Activated naive CD8-positive, alpha-beta T cell treated with anti-CD3 and anti-CD28 coated beads, Interleukin-2, amount 10 ng/mL, durations not matched to agents 7 days and 5 days (primary cell): ENCODE measurements at places on chromosomes 5 and 9. TPM values are rescaled to one million over a fixed set of nuclear protein-coding genes. Genes with fewer than 3 reads are reported as not detected.
A peak's percentile ranks its signal among the peaks of the same experiment; 100 is the strongest.

DNA sequence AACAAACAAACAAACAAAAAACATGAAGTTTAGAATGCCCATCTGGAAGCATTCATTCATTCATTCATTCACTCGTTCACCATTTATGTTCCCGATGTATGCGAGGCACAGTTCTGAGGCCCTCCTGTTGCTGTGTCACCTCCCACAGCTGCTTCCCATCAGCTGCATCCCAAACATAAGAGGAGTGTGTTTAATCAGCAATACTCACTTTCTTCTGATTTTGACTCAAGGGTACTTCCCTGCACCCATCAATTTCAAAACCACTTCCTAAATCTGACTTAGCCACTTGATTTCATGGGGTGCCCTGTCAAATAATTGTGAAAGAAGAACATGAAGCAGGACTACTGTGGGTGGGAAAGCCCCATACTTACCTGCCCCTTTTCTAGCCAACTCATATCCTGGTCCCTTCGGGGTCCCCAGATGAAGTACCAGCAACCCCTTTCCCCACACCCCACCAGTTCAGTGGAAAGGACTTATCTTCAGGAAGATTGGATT is 128.0 kb upstream of the IL12B start:
- H3K27me3 ChIP-seq: peaks cover 49% of the 10 kb centered on the region
- H3K4me1 ChIP-seq: peaks cover 29% of the 10 kb centered on the region
- H3K36me3 ChIP-seq: no peaks in the 10 kb centered on the region
- DNase-seq: no peak
- no peak overlapping the region for H3K27ac ChIP-seq
- no peak overlapping the region for H3K4me3 ChIP-seq

DNA sequence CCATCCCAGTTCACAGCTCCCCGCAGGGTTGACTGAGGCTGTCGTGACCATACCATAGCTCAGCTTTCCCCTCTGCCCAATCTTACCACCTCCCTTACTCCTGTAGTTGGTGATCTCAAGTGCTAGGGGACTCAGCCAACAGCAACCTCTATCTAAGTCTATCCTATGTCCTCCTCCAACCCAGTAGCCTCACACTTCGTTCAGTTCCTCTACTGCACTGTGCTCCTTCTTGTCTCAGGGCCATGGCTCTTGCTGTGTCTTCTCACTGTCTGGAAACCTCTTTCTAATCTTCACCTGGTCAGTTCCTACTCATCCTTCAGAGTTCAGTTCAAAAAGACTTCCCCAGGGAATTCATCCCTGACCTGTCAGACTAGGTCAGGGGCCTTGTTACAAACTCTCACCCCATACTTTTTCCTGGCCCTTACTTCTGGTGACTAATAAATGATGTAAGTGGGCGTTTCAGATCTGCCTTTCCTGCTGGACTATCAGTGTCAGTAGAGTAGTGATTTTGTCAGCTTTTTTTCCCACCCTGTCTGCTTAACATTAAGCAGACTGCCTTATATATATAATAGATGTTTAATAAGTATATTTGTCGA is 53.6 kb upstream of the NR3C1 start:
- no peaks in the 10 kb centered on the region for H3K4me1 ChIP-seq
- no peak overlapping the region for H3K27ac ChIP-seq
- H3K36me3 ChIP-seq: no peaks in the 10 kb centered on the region
- no peak for DNase-seq

GRCh38 chr5:32981061-32981460 is 269.9 kb downstream of the NPR3 start:
- H3K4me3 ChIP-seq: no peak overlapping the region
- H3K27me3 ChIP-seq: no peaks in the 10 kb centered on the region
- no peaks in the 10 kb centered on the region for H3K4me1 ChIP-seq
- no peaks in the 10 kb centered on the region for H3K36me3 ChIP-seq
- no peak overlapping the region for H3K27ac ChIP-seq

- H3K4me3 ChIP-seq: peak within 1 kb of the TSS; percentile 97
- DNase-seq: peak; percentile 82
- peaks cover 14% of the 10 kb centered on the region for H3K27me3 ChIP-seq
- H3K36me3 ChIP-seq: peaks cover 1% of the 10 kb centered on the region
- peaks cover 25% of the 10 kb centered on the region for H3K4me1 ChIP-seq
- H3K27ac ChIP-seq: peak within 1 kb of the TSS; percentile 97
Observed at GRCh38 chr5:134524826-134525682, at the start of gene JADE2. Gene JADE2 (plus strand): TSS chr5:134525670. CDS start chr5:134535858, 10,188 bp downstream.

DNA sequence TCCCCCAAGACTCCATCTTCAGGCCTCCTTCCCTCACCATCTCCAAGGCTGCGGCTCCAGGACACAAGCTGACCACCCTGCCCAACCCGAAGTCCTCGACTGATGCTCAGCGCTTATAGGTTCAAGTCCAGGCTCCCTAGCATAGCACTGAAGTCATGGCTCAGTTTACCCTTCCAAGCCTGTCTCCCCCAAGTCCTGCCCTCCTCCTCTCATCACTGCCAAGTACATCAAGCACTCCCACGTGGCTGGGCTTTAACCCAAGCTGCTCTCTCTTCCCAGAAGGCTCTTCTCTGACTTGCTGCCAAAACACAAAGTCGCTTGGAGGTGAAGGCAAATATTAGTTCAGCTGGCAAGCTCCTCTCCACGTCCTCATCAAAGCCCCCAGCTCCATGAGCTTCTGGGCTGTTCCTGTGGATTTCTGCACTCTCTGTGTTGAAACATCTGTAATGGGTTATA is 22.1 kb upstream of the MARCHF6 start:
- peaks cover 8% of the 10 kb centered on the region for H3K4me1 ChIP-seq
- H3K27ac ChIP-seq: no peak overlapping the region
- H3K27me3 ChIP-seq: peaks cover 65% of the 10 kb centered on the region
- DNase-seq: no peak
- H3K36me3 ChIP-seq: no peaks in the 10 kb centered on the region

DNA sequence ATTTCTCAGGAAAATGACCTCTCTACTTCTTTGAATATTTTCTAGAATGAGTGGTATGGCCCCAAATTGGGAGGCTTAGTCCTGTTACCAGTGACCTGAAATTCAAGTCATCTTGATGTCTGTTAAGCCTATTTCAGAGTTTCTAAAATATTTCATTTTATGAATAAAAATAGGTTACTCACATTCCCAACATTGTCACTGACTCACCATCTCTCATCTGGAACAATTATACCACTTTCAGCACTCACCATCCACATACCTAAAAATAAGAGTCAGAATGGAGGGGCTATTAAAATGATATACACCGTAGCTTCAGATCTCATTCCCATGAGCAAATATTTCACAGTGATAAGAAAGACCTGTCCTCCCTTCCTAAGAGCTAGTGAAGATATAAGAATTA is 71.8 kb downstream of the KIAA1958 start:
- H3K27me3 ChIP-seq: no peaks in the 10 kb centered on the region
- H3K27ac ChIP-seq: no peak overlapping the region
- no peak overlapping the region for H3K4me3 ChIP-seq
- H3K4me1 ChIP-seq: peaks cover 1% of the 10 kb centered on the region
- no peak for DNase-seq
- peaks cover 6% of the 10 kb centered on the region for H3K36me3 ChIP-seq

DNA sequence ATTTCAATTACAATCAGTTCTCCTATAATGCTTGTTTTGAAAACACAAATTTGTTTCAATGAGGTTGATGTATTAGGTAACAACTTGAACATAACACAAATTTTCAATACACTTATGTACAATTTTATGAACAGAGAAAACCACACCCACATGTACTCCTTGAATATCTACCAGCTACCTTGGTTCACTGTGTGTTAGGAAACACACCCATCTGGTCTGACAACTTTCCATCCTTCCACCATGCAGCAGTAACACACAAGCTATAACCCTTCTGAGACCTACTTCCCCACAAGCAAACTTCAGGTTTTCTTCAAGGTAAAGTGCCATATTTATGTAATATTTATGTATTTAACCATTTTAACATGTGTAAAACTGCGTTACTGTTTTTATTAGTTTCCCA is 36.4 kb upstream of the UBQLN1 start:
- DNase-seq: no peak
- H3K27ac ChIP-seq: no peak overlapping the region
- no peaks in the 10 kb centered on the region for H3K4me1 ChIP-seq
- H3K4me3 ChIP-seq: no peak overlapping the region

DNA sequence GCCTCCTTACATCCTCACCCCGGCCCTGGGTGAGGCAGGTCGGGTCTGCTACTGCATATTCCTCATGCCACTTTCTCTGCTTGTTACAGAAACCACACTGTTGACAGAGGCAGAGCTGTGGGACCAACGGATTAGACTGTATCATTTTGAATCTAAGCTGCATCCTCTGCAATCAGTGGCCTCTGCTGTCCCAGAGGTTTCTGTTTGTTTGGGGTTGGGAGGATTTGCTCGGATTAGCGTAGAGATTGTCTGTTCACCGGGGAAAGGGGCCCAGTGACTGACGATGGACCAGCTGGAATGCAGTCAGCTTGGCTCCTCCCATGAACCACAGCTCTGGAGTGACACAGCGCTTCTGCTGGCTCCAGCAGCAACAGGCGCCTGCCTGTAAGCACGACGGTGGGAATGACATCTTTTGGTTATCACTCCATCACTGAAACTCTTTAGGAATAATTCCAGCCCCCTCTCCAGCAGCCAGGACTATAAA is 37.3 kb upstream of the ADRA1B start:
- H3K27me3 ChIP-seq: peaks cover 20% of the 10 kb centered on the region
- H3K27ac ChIP-seq: no peak overlapping the region
- H3K36me3 ChIP-seq: no peaks in the 10 kb centered on the region

DNA sequence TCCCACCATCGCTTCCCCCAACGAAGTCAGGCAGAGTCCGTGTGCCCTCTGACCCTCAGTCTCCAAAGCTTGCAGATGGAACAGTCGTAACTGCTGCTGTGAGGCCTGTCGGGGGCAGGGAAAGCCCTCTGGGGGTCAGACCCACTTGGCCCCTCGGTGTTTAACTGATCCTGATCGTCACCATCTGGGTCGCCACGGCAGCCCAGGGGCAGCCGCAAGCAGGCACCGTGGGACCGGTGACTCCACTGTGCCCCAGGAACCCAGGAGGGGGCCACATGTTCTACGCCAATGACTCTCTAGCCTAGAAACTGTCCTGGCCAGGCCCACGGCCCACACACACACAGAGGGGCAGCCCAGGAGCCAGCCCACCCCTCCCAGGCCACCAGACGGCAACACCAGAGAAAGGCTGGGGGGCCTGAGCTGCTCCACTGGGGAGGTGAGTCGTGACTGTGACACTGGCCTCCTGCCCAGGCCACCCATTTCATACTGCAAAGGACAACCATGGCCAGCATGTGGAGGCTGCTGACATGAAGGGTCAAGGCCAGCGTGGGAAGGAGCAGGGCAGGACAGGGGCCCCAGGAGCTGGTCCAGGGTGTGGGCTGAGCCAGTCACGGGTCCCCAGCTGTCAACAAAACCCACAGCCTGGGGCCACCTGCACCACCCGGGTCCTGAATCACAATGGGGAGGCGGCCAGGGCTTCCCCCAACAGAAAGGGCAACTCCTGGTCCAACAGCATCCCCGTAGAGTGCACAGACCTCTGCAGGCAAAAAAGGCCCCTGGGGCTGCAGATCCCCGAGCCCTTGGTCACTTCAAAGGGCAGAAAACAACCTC is 20.8 kb downstream of the VAV2 start:
- no peak overlapping the region for H3K27ac ChIP-seq
- H3K27me3 ChIP-seq: peaks cover 2% of the 10 kb centered on the region
- H3K4me1 ChIP-seq: no peaks in the 10 kb centered on the region
- no peak for DNase-seq
- no peak overlapping the region for H3K4me3 ChIP-seq

DNA sequence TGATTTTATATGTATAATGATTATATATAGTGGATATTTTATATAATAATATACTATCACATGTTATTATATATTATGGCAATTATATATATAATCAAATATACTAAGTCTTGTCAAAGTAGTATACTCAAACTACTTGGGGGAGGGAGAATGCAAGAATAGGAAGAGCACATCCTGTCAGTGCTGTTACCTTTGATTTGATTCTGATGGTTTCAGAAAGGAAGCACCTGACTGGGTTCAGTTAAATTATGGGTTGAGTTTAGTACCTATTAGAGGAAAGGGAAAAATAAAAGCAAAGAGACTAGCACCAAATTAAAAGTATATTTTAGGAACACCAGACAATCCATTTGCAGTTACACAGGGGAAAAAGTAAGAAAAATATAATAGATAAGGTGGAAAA is 107.6 kb downstream of the GRIA1 start:
- H3K27ac ChIP-seq: no peak overlapping the region
- no peaks in the 10 kb centered on the region for H3K4me1 ChIP-seq
- no peak overlapping the region for H3K4me3 ChIP-seq
- H3K27me3 ChIP-seq: no peaks in the 10 kb centered on the region

POLE3 gene
- total RNA-seq: 52.2 TPM

IL5 gene
- total RNA-seq: not detected

JAKMIP2 gene
- total RNA-seq: 4.5 TPM

MELK gene
- total RNA-seq: 48.1 TPM

TSSK1B gene
- not detected for total RNA-seq
